Calu3 (cell line): ENCODE measurements at places on chromosomes 12 and 14. TPM values are rescaled to one million over a fixed set of nuclear protein-coding genes. Genes with fewer than 3 reads are reported as not detected.

The RAN gene
- total RNA-seq = 1,463 and 1,538 TPM in 2 replicates

The SLC5A8 gene
- total RNA-seq = 0.12 TPM in 1 of 2 replicates, not detected in the other

The PPM1H gene
- 36.7 and 39.1 TPM in 2 replicates for total RNA-seq

The LMNTD1 gene
- total RNA-seq = not detected in 2 replicates

The MYL2 gene
- not detected in 2 replicates for total RNA-seq

The GZMB gene
- not detected in 2 replicates for total RNA-seq

The SMIM41 gene
- total RNA-seq = not detected in 2 replicates

The COL2A1 gene
- 0.50 TPM in 1 of 2 replicates, not detected in the other for total RNA-seq

The ESPL1 gene
- total RNA-seq = 24.3 and 31.1 TPM in 2 replicates

The ALG10B gene
- 11.2 and 12.6 TPM in 2 replicates for total RNA-seq

The KCNH5 gene
- total RNA-seq = not detected in 2 replicates

The CDKL1 gene
- 3.0 and 3.7 TPM in 2 replicates for total RNA-seq

The GYS2 gene
- not detected in 2 replicates for total RNA-seq

The TAMALIN gene
- 0.34 TPM in 1 of 2 replicates, not detected in the other for total RNA-seq

The FIGNL2 gene
- total RNA-seq = not detected in 2 replicates

The TAS2R30 gene
- total RNA-seq = 2.8 and 3.5 TPM in 2 replicates

The LPAR5 gene
- total RNA-seq = 2.5 and 3.2 TPM in 2 replicates

The MFAP5 gene
- total RNA-seq = not detected in 2 replicates

The EPYC gene
- total RNA-seq = not detected in 2 replicates

The TNFAIP2 gene
- total RNA-seq = 113 and 195 TPM in 2 replicates

The RNF212B gene
- not detected in 2 replicates for total RNA-seq

The RPGRIP1 gene
- total RNA-seq = not detected in 2 replicates

The ALDH2 gene
- total RNA-seq = 152 and 168 TPM in 2 replicates

The PDE3A gene
- 19.6 and 19.9 TPM in 2 replicates for total RNA-seq

The PPP1R3E gene
- 12.8 and 16.2 TPM in 2 replicates for total RNA-seq

The TMPRSS12 gene
- total RNA-seq = not detected in 2 replicates

The IFI27 gene
- 766 and 1,874 TPM in 2 replicates for total RNA-seq

The REP15 gene
- 0.78 and 0.83 TPM in 2 replicates for total RNA-seq

The FZD10 gene
- not detected in 2 replicates for total RNA-seq

The TMEM117 gene
- 1.1 TPM in 2 replicates for total RNA-seq

The SERPINA10 gene
- total RNA-seq = not detected in 2 replicates

The KRT76 gene
- not detected in 2 replicates for total RNA-seq

The OR4K15 gene
- not detected in 2 replicates for total RNA-seq

The HOXC13 gene
- total RNA-seq = not detected in 2 replicates

The PAPOLA gene
- 198 and 205 TPM in 2 replicates for total RNA-seq

The STON2 gene
- 28.2 and 39.3 TPM in 2 replicates for total RNA-seq

The VASH1 gene
- 1.2 and 1.4 TPM in 2 replicates for total RNA-seq
